ENCODE measurements at places on chromosomes 7 and 10.

GRCh38 chr10:24467605-24468004, 256.1 kb downstream of the ARHGAP21 start:
- DNase-seq = no peak

DNA sequence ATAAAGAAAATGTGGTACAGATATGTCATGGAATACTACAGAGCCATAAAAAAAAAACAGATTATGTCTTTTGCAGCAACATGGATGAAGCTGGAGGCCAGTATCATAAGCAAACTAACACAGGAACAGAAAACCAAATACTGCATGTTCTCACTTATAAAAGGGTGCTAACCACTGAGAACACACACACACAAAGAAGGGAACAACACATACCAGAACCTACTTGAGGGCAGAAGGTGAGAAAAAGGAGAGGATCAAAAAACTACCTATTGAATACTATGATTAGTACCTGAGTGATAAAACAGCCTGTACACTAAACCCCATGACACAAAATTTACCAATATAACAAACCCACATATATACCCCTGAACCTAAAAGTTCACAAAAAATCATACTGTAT, 144.6 kb downstream of the TPK1 start:
- no peak for DNase-seq

GRCh38 chr10:58068809-58069208, 198.9 kb downstream of the IPMK start:
- DNase-seq = no peak

DNA sequence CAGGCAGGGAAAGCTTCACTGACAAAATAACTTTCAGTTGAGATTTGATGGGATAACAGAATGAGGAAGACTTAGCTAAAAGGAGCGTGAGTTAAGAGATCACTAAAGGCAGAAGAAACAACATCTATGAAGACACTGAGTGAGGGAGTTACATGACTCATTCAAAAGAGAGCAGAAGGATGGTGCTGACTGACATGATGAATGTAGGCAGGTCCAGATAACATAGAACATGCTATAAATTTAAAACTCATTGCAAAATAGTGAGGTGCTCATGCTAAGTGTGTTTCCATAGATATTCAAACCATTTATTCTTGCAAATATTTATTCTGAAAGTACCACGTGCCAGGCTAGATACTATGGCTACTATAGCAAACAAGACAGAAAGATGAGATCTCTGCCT, 116.4 kb upstream of the DGKB start:
- DNase-seq = no peak

GRCh38 chr7:18895456-18895855, 222.0 kb downstream of the TWIST1 start:
- no peak for DNase-seq

DNA sequence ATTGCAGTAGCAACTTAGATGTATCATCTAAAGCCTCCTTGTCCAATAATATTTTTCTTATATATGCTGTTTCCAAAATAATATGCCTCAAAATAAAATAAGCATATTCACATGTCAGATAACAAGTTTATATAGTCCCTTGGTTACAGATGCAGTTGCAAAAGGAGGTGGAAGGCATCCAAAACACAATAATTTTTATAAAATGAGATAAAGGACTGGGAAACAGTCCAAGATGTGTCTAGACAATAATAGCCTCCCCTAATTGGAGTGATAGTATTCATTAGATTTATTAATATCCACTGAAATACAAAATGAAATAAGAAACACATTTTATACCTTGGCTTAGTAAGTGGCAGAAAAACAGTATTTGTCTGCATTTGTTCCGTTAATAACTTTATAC, 30.3 kb downstream of the BCAP29 start:
- DNase-seq = no peak

GRCh38 chr10:12687996-12688395, 313.5 kb downstream of the CCDC3 start:
- no peak for DNase-seq

DNA sequence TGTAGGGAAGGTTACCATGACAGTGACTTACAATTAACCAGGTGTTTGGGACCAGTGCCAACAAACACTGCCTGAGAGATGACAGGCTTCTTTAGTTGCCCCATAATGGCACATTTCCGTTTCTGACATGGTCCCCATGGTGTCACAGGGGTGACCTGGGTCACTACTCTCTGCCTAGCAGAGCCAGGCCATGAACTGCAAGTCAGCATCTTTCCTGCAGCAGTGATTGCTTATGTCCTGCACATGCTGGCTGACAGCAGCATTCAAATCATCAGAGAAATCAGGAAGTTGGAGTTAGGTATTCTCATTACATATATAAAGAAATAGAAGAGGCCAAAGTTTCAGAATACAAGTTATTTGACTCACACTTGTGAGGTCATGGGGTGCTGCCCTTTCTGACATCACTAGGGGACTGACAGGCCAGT, 47.1 kb upstream of the ZNRF2 start:
- DNase-seq = no peak

DNA sequence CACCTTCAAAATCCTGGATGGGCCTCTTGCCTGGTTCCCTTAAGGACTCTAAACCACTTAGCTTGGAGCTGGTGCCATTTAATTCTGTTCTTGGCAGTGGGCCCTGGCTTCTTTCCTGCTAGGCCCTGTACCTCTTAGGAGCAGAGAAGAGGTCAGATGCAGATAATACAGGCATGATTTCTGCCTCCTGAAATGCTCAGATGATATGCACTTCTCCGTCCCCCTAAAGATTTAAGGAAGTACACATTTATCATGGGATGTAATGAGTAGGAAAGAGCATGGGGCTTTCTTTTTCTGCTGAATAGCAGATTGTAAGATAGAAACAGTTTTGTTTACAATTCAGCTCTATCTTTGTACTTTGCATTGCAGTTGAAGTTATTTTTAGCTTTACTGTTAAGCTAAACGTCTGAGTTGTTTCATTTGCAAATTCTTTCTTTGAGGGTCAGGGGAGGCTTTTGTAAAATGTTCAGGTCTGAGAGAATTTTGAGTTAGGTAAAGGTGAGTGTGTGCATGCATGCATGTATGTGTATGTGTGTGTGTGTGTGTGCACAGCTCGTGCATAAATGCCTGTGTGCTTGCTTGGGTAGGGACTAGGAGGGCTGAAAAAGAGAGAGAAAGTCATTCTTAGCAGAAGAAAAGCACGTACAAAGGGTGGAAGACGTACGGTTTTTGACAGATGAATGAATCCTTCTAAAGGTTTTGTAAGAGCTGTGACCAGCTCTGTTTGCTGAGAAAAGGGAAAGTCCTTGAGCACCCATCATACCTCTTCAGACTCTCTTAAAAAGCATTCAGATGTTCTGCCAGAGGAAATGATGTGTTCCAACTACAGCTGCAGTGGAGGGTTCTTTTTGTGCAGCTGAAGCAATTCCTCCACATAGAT, 364.2 kb downstream of the AUTS2 start:
- DNase-seq = no peak

DNA sequence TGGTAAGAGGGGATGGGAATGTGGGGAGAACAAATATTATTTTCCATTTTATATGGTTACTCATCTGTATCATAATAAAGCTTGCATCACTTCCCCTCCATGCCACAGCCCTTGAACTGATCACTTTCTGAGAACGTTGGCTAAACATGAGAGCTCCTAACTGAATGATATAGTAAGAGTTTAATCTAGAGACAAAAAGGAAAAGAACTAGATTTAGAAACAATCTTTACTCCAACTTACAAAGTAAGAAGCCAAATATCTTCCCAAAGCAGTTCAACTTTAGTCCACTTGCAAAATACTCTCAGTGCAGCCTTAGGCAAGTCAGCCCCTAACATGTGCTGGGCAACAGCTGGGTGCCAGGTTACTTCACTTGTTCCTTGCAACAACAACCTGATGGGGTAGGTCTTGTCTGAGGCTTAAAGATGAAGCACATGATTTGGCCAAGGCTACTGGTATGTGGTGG, 20.3 kb downstream of the SMURF1 start:
- no peak for DNase-seq

DNA sequence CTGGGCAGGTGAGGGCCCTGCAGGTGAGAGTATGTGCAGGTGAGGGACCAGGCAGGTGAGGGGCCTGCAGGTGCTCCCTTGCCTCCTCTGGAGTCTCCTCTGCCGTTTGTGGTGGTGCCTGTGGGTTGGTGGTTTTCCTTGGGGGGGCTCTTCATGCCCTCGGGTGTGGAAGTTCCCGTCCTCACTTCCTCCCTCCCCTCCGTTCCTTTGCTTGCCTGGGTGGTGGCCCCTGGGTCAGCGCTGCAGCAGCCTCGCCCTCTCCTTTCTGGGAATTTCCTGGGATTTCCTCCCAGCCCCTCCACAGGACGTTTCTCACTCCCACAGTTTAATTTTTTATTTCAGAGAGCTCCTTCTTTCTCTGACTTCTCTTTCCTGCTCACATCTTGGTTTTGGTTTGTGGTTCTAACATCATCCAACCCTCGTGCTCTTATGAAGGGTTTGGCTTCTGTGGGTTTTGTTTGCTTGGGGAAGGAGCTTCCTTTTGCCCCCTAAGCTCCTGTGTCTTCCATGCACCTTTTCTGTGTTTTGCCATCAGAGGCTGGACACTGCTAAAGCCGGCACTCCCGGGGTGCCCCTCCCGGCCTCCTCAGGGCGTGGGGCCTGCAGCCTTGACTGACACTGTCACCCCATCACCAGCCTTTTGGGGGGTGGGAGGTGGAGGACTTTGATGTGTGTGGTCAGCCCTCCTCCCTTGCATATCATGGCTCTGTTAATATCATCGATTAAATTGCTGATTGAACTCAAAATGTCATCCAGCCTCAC, 29.2 kb upstream of the ADGRA1 start:
- no peak for DNase-seq

GRCh38 chr10:131698986-131699385, 201.8 kb upstream of the PPP2R2D start:
- DNase-seq = no peak

GRCh38 chr10:28913436-28914237, 236.3 kb downstream of the BAMBI start:
- DNase-seq = no peak

GRCh38 chr7:117114272-117114671, 161.0 kb downstream of the ST7 start:
- DNase-seq = no peak

DNA sequence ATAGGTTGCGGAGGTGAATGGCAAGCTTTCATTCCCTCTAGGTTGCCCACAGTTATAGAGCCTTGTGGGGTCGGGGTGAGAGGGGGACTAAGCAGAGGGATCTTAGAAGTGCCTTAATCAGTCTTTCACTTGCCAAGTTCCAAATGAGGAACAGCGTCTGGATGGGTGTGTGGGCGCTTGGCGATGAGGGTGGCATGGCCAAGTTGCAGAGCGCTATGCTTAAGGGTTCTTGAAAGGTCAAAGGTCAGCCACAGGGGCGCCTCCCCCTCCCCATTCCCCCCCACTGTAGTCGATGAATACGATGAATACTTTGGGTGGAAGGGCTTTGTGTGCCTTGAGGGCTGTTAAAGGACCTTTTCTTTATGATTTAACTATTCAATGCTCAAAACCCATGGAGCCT, 185.0 kb downstream of the TCF7L2 start:
- no peak for DNase-seq

DNA sequence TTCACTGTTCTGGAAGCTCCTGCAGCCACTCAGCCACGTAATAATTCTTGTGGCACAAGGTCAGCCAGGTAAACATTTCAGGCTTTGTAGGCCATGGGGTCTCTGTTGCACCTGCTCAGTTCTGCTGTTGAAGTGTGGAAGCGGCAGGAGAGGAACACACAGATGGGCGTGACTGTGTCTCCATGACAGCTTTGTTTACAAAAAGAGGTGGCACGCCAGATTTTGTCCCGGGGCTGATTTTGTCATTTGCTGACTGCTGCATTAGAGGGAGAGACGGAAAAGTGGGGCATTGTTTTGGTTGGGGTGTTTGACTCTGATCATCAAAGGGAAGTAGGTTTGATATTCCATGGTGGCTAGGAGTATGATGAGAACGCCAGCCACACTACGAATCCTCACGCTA, 103.1 kb downstream of the PRKAG2 start:
- DNase-seq = no peak

GRCh38 chr10:132662186-132662920, 123.6 kb downstream of the NKX6-2 start:
- no peak for DNase-seq

DNA sequence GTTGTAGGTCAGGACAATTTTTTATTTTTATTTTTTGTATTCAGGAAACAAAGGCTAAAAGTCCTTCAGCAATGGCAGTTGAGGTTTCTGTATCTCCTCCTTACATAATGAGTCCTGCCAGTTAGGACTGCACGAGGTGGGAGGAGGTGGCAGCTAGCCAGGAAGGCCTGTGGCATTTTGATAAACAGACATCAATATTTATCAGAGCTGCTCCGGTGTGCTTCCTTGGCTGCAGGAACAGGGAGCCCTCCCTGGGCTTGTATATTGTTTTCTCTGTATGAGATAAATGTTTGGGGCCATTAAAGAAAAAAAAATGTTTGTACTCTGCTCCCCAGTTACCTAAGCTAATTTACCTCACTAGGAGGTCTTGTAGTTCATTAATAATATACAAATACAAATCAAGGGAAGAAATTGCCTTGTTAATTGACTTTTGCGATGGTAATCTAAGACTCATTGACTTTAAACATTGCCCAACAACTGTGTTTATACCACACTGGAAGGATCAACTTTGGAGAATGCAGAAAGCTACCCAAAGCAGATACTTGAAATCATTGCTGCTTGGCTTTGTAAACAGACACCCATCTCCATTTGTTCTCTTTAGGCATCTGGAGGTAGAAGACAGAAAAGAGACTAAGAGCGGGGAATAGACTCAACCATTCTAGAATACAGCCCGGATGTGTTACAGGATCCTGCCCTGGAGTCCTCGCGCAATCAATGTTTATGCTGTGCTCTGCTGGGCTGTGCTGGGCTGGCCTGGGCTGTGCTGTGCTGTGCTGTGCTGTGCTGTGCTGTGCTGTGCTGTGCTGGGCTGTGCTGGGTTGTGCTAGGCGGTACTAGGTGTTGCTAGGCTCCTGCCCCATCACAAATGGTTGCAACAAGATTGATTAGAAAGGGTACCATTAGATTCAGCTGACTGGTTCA, 36.5 kb upstream of the PDZD8 start:
- DNase-seq = no peak

DNA sequence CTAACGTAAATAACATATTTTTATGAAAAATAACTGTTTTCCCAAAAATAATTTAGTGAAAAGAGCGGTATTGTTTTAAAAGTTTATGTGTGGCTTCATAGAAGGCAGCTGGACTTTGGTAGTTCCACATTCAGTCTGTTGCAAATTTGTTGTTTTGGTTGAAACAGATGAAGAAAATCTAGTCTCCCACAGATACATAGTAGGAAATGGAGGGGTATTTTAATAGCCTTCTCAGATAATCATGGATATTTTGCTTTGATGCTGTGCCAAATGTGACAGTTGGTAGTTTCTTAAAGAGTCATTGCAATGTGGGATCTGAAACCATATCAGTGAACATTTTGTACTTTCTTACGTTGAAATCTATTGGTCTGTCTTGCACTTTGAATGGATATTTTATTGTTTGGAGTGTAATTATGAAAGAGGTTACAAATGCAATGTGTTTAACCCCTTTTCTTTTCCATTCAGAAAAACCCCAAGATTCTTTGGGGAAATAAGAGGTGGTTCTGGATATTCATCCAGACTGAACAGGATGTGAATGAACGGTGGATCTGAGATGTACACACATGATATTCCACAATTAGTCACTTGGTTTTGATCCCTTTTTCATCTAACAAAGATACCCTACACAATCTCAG, 10.4 kb downstream of the ZNF365 start:
- DNase-seq = no peak
